ENCODE measurements at places on chromosomes 3 and 15.

- no peak for DNase-seq
Measured at GRCh38 chr3:80079886-80080285, 312.1 kb upstream of the ROBO1 start.

GRCh38 chr15:99985878-99986277 is 252.6 kb upstream of the LYSMD4 start:
- no peak for DNase-seq

- DNase-seq, result no peak
Measured at GRCh38 chr3:71031181-71031580, 552.3 kb downstream of the FOXP1 start.

GRCh38 chr3:195255571-195256501 is 15.1 kb downstream of the XXYLT1 start:
- DNase-seq, result no peak

DNA sequence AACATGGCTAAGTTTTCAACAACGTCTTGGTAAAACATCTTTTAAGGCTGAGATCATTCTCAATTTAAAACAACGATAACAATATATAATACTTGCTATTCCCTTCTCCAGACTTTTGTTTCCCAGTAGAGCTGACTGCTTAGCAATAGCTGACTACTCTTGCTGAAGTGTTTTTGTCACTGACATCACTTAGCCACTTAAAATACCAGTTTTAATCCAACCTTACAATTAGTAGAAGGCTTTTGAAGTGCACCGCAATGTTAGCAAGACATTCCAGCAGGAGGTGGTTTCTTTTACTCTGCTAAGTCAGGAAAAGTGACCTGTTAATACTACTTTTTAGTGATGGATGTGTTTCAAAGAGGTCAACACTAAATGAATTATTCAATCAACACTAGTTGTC is 28.7 kb upstream of the GBE1 start:
- no peak for DNase-seq

DNA sequence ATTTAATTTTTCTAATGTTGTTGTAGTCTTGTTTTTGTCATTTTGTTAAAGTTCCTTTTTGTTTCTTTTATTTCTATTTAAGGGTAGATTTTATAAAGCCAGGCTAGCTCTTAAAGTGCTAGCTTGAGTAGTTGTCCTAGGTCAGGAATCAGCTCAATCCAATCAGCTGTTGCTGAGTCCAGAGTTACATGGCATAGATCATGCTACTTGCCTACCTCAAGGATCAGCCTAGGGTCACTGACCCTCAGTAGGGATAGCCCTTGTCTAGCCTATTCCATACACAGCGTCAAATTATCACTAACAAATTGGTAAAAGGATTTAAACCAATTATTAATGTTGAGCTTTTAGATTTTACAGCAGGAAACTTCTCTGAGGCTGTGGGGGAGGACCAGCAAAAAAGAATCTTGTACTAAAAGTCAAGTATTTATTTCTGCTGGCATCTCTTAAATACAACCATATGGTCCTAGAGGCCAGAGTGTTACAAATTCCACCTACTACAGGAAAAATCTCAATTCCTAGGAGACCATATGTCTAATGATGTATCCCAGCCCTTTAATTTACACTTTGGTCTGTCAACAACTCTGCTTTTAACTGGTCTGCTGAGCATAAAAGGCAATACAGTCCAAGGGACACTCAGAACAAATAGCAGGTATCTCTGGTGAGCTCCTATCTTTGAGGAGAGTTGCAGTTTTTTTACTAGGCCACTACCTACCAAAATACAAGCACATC is 138.3 kb upstream of the PTPRG start:
- no peak for DNase-seq

DNA sequence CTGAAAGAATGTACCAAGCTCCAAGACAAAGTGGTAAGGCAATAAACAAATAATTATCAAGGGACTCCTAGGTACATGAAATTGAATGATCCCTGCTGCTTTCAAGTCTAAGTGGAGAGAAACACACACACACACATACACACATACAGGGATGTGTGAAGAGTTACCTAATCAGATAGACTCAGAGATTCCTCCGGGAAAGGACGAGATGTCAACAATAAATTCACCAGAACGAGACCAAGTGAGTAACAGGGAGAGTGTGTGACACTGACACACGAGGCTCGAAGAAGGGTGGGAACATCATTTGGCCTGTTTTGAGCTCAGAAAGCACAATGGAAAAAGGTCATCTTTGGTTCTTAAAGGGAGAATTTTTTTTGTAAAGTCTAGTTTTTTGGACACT is 13.4 kb downstream of the LRIG1 start:
- DNase-seq, result no peak

DNA sequence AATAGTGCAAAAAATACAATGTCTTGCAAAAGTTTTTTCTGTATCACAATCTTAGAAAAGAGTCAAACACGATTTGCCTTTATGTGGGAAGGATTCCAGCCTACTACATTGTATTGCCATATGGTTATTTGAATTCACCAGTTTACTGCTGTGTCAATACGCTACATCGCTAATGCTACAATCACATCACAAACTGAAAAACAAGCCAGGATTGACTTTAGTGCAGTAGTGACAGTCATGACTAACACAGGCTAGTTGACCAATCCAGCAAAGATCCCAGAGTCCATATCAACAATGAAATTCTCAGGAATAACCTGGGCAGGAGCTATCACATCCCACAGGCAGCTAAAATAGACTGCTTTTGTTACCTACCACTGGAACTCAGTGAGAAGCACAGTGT is 67.0 kb downstream of the IL12A start:
- no peak for DNase-seq

GRCh38 chr3:148190441-148190990 is 507.2 kb upstream of the AGTR1 start:
- DNase-seq, result no peak

DNA sequence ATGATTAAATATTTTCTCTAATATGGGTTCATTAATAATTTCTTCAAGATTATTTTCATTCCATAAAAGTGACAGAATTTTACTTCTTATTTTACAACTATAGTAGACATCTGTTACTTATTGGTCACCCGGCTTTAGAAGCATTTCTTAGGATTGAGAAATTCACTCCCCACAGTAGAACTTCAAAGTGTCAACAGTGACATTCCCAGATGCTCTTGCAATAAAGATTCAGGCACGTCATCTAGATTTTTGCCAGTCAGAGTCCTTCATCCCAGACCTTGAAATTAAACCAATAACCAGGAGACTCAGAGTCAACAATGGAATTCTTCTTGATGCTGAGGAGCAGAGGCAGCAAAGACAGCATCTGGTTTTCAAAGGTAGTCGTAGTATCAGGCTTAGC is 190.8 kb downstream of the VGLL3 start:
- DNase-seq, result no peak

GRCh38 chr3:113662824-113663223 is 33.6 kb downstream of the USF3 start:
- no peak for DNase-seq

Data from uterus (tissue), 4 donors.